ENCODE measurements at places on chromosomes 3 and 15. TPM values are rescaled to one million over a fixed set of nuclear protein-coding genes. Genes with fewer than 3 reads are reported as not detected.
A peak's percentile ranks its signal among the peaks of the same experiment; 100 is the strongest.

SCAP gene
- 87.8 TPM for total RNA-seq

DNA sequence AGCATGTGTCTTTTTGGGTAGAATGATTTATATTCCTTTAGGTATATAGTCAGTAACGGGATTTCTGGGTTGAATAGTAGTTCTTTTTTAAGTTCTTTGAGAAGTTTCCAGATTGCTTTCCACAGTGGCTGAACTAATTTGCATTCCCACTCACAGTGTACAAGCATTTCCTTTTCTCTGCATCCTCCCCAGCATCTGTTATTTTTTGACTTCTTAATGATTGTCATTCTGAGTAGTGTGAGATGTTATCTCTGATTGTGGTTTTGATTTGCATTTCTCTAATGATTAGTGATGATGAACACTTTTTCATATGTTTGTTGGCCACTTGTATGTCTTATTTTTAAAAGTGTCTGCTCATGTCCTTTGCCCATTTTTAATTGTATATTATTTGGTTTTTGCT lies 337.6 kb downstream of the EFHB start:
- DNase-seq, result no peak
- no peak overlapping the region for H3K4me3 ChIP-seq
- H3K27ac ChIP-seq, result no peak overlapping the region
- no peaks in the 10 kb centered on the region for H3K4me1 ChIP-seq
- H3K27me3 ChIP-seq, result no peaks in the 10 kb centered on the region

GRCh38 chr15:50800715-50801114 lies 35.2 kb upstream of the SPPL2A start:
- DNase-seq, result no peak
- H3K4me1 ChIP-seq, result peaks cover 10% of the 10 kb centered on the region
- no peaks in the 10 kb centered on the region for H3K36me3 ChIP-seq
- H3K4me3 ChIP-seq, result no peak overlapping the region
- no peaks in the 10 kb centered on the region for H3K27me3 ChIP-seq

DNA sequence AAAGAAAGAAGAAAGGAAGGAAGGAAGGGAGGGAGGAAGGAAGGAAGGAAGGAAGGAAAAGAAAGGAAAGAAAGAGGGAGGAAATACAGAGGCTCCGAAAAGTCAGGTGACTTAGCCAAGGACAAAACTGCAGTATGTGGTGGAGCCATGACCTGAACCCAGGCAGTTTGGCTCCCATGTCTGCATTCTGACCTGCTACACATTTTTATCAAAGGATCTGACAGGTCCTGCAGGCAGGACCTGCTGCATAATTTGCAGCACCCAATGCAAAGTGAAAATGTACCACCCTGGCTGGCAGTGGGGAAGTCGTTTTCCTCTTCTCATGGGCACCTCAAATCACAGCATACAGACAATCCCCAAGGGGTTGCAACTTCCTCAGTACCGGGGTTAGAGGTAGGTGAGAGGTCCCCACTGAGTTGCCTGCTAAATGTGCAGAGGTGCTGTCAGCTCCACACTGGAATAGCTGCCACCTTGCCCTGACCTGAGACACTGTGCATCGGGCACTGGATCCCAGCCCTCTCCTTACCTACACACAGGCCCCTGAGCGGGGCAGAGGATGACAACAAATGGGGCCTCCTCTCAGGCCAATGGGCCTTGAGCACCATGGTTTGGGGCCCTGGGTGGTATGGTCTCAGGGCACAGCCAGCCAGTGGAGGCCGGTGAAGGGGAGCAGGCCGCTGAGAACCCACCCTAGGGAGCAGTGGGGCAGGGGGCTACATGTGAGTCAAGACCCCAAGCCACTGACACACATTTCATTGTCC lies 175.1 kb downstream of the SHQ1 start:
- H3K4me3 ChIP-seq, result no peak overlapping the region
- peaks cover 4% of the 10 kb centered on the region for H3K4me1 ChIP-seq
- H3K36me3 ChIP-seq, result no peaks in the 10 kb centered on the region
- no peak overlapping the region for H3K27ac ChIP-seq
- DNase-seq, result no peak

GRCh38 chr3:123559040-123559861 lies 25.6 kb downstream of the HACD2 start:
- H3K36me3 ChIP-seq, result peaks cover 83% of the 10 kb centered on the region
- peak; percentile 57 for DNase-seq
- peaks cover 11% of the 10 kb centered on the region for H3K4me1 ChIP-seq
- no peaks in the 10 kb centered on the region for H3K27me3 ChIP-seq
- H3K4me3 ChIP-seq, result no peak overlapping the region

DNA sequence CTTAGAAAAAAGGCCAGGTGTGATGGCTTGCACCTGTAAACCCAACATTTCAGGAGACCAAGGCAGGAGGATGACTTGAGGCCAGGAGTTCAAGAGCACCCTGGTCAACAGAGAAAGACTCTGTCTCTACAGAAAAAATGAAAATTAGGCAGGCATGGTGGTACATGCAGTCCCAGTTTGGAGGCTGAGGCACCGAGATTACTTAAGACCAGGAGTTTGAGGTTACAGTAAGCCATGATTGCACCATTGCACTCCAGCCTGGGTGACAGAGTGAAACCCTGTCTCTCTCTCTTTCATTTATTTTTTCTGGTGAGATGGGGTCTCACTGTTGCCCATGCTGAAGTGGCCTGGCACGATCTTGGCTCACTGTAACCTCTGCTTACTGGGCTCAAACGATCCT lies 24.7 kb downstream of the IP6K1 start:
- no peak overlapping the region for H3K4me3 ChIP-seq
- peaks cover 46% of the 10 kb centered on the region for H3K36me3 ChIP-seq
- no peak overlapping the region for H3K27ac ChIP-seq
- H3K27me3 ChIP-seq, result no peaks in the 10 kb centered on the region
- no peak for DNase-seq

DNA sequence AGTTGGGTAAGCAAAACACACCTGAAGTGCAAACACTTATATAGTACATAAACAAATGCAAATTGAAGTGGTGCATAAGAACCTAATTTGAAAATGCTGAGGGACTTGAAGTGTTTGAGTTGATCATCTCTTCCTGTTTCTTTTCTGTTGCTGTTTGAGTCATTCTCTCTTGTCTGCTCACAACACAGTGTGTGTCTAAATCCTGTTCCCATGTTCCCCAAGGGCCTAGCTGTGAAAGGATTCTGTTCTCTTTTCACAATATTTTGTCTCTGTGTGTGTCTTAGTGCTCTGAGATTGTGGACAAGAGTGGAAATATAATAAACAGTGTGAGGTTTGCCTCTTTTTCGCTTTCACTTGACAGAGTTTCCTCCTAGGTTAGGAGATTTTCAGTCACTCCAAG lies 6.1 kb downstream of the CD96 start:
- no peaks in the 10 kb centered on the region for H3K4me1 ChIP-seq
- H3K36me3 ChIP-seq, result no peaks in the 10 kb centered on the region
- no peaks in the 10 kb centered on the region for H3K27me3 ChIP-seq
- H3K27ac ChIP-seq, result no peak overlapping the region
- no peak overlapping the region for H3K4me3 ChIP-seq

DNA sequence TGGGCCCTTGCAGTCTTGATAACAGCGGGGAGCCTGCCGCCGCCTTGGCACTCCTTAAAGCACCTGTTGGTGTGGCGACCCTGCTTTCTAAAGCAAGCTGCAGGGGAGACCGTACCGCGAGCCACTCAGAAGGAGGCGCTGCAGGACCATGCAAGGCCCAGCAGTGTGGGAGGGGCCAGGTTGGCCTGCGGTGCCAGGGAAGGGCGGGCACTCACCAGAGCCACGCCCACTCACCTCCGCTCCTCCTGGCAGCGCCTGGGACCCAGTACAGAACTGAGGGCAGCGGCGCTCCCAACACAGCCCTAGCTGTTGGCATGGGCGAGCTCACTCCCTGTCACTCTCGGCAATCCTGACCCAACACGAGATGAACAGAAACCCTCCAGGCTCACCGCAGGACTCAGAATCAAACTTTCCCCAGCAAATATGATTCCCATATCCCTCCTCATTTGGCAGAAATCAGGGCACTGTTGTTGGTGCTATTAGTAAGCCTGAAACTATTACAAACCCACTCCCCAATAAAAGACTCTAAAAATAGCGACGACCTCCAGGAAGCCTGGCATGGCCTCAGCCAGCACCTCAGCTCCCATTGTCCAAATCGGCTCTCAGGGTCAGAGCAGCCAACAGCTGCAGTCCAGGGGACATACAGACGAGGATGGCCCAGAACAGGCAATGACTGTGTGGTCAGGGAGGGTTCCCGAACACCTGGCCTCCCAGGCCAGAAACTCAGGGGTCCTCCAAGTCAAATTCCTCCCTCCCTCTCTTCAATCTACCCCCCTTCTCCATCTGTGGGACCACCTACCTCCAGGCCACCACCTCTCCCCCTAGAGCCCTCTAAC lies 77.2 kb downstream of the TBC1D2B start:
- H3K4me1 ChIP-seq, result peaks cover 7% of the 10 kb centered on the region
- peak; percentile 71 for DNase-seq
- no peaks in the 10 kb centered on the region for H3K27me3 ChIP-seq
- H3K27ac ChIP-seq, result peak overlapping the region; percentile 23

SIDT1 gene
- 0.22 TPM for total RNA-seq

EXD1 gene
- 0.37 TPM for total RNA-seq

- DNase-seq, result peak; percentile 63
- H3K27ac ChIP-seq, result no peak overlapping the region
- H3K36me3 ChIP-seq, result no peaks in the 10 kb centered on the region
Observed at GRCh38 chr3:56347219-56347871, 120.9 kb downstream of the ERC2 start.

LRRC34 gene
- total RNA-seq, result not detected

DNA sequence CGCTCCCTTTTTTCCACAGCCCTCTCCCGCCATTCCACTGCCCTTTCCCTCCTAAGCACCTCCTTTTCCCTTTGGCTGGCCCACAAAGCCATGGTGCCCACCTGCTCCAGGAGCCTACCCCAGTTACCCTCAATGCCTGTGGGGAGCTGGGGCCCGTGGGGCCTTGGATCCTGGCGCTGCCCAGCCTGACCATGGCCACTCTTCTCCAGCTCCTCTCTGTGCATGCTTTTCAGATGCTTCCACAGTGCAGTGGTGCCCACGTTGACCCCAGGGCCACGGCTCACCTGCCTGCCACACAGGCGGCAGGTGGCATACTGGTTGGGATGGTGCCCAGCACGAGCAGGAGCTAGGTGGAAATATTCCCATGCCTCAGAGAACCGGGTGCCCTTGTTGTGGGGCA lies 1.5 kb downstream of the ZBED2 start:
- H3K27me3 ChIP-seq, result no peaks in the 10 kb centered on the region
- peaks cover 71% of the 10 kb centered on the region for H3K4me1 ChIP-seq
- H3K36me3 ChIP-seq, result no peaks in the 10 kb centered on the region
- peak overlapping the region; percentile 64 for H3K4me3 ChIP-seq
- H3K27ac ChIP-seq, result peak overlapping the region; percentile 82

Measured in MCF 10A (cell line).